ENCODE measurements at places on chromosomes 7 and 10.

- DNase-seq: peak; percentile 6
These were observed 82.7 kb downstream of the CPXM2 start for GRCh38 chr10:123808906-123809305.

GRCh38 chr10:78178940-78179339 lies 145.3 kb downstream of the RPS24 start:
- DNase-seq: no peak

DNA sequence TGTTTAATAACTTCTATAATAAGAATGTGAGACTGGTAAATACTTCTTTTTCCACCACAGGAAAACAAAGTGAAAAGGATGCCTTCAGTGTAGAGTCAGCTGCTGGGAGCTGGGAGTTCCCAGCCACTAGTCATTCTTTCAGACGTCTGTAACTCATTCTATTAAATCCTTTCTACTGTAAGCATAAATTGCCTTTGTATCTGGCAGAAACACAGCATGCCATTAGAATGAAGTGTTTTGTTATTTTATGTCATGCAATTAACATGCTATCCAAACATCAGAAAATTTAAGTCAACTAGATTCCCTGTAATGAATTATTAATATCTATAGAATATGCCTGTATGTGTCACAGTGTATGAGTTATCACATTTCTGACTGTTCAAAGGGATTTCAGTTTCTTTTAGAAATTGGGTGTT lies 14.3 kb downstream of the BPGM start:
- no peak for DNase-seq

- no peak for DNase-seq
These were observed 40.1 kb downstream of the TNRC18 start for GRCh38 chr7:5383314-5384098.

GRCh38 chr10:60646966-60647796 lies 131.1 kb upstream of the CDK1 start:
- DNase-seq: peak; percentile 76

- no peak for DNase-seq
These were observed 138.0 kb upstream of the TARP start for GRCh38 chr7:38411404-38411803.

GRCh38 chr10:95303535-95303934 lies 12.7 kb upstream of the PDLIM1 start:
- no peak for DNase-seq

DNA sequence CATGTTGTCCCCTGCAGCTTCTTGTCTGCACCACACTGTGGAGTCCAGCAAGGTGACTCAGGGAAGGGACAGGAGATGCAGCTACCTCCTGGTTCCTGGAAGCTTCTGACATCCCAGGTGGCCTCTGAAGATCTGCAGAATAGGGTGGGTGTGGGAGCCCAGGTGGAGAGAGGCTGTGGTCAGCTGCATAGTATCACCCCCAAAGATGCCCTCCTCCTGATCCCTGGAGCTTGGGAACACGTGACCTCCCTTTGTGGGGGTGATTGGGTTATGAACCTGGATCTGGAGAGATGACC lies 25.4 kb downstream of the CALML3 start:
- DNase-seq: no peak

GRCh38 chr7:46776790-46777189 lies 805.1 kb downstream of the TNS3 start:
- no peak for DNase-seq

- no peak for DNase-seq
These were observed 1.8 kb upstream of the PDGFA start for GRCh38 chr7:521221-522070.

DNA sequence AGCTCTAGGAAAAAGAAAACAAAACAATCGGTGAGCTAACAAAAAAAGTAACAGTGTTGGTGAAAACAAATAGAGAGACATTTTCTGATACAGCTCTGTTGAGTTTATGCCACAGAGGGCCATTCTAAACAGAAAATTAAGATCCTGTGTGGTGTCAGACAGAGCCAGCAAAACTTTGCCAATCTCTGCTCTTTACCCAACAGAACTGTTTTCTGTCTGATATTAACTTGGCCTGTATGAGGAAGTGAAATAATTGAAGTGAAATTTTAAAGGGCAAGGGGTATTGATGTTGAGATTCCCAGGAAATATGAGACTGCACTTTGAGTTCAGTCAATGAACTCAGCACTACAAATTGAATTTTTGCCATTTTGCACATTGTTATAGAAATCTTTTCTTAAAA lies 101.0 kb downstream of the AOAH start:
- DNase-seq: peak; percentile 61

DNA sequence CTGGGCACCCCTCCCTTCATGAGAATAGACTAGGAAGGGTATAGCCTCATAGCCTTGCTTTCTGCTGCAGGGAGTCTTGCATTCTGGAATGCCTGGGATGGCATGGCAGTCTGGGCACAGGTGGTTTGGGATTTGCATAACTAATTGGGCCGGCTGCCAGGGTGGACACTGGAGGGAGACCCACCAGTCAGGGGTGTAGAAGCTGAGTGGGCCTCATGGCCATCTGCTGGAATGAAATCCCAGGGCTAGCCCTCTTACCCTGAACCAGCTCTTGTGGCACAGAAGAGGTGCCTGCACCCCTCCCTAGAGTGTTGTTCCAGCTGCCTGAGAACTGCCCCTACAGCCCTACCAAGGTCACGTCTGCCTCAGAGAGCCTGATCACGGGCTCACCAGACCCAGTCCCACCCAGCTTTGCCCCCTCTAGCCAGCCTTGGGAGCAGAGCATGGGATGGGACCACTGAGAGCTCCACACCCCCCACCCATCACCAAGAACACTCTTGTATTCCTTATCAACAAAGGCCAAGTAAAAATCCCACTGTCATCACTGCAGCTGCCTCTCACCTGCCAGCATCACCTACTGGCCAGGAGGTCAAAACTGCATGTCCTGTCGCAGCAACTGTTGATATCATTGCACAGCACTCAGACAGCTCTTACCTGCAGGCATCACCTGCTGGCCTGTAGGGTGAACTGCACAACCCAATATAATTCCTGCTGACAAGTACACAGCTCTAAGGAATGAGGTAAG lies 148.9 kb downstream of the ZEB1 start:
- DNase-seq: no peak

- DNase-seq: peak; percentile 25
These were observed 68.6 kb downstream of the C7orf25 start for GRCh38 chr7:42843205-42843800.

DNA sequence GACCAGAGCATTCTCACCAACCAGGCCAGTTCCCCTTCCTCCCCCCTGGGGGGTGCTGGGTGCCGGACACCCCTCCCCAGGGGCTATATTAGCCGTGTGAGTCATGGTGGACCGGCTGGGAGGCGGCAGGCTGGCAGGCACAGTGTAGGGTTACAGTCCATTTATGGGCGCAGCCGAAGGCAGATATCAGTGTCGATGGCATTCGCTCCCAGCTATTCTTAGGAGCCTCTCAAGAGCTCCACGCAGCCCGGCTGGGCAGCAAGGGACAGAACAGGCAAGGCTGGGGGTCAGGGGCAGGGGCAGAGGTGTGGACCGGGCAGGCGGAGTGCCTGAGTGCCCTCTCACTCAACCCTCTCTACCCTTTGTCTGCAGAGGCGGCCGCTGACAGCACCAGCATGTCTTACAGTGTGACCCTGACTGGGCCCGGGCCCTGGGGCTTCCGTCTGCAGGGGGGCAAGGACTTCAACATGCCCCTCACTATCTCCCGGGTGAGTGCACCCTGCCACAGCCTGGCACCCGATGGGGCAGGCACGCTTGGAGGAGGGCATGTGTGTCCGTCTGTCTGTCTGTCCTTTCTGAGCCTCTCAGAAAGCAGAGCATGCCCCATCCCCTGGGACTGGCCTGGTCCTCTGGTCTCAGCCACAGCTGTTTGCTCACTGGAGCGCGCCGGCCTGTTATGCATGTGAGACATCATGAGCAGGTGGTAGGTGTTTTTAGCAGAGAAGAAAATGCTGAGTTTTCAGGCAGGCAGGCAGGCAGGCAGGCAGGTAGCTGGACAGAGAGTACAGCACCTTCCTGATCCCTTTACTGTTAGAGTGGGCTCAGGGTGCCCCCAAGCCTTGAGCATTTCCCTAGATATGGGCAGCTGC lies at the start of gene LDB3:
LDB3 (plus strand) TSS at position 215 of the 869 bp plus-strand sequence; CDS start at position 396, 181 bp downstream.
- no peak for DNase-seq

All from suppressor macrophage treated with lipopolysaccharide for 4 hours (primary cell).